ENCODE measurements at places on chromosomes 1 and 21.

DNA sequence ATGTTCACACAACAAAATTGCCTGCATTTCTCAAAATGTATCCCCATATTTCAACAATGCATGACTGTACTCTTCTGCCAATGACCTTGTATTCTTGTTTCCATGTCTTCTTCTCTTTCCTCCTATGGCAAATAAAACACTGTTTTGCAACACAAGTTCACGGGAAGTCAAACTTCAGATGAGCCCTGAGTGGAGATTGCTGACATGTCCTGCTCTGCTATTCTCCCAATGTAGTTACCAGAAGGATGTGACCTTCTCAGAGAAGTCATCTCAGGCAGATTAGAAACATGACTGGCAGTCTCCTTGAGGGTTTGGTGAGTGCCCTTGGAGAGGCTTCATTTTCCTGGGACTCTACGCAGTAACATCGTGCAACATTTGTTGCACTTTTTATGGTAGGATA lies 15.6 kb downstream of the FCGR2B start:
- DNase-seq = no peak

DNA sequence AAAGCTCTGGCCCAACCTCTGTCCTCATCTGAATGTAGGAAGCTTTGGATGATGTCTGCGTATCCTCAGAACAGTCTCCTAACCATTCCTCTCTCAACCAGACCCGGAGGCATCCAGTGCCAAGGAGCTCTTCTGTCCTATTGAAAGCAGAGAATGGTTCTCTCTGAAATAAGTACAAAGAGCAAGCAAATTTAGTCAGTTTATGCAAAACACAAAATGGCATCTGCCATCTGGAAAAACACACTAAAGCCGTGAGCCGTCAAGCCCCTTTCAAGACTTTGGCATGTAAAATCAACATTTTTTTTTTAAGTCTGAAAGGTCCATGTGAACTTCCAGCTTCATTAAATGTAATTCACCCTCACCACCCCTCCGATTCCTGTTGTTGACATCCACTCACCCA lies 21.7 kb upstream of the PROX1 start:
- no peak for DNase-seq

GRCh38 chr1:209866201-209866600 lies 38.4 kb downstream of the UTP25 start:
- DNase-seq = no peak

- no peak for DNase-seq
Observed at GRCh38 chr1:54127594-54128300, 25.1 kb downstream of the CDCP2 start.

DNA sequence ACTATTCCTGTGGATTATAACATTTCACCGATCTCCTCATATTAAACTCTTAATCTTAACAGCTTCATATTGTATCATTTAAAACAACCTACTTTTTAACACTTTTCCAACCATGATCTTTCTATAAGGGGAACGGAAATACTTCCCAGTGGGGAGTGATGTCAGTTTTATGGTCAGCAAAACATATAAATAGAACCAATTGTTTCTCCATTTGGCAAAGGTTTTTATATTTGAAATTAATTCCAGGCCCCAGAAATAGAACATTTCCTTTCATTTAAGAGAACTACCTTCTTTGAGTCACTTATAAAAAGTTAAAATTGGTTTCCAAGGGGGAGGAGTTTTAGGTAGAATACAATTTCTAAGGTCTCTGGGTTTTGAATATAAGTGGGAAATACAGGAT lies 189.6 kb downstream of the TGFBR3 start:
- DNase-seq = no peak

DNA sequence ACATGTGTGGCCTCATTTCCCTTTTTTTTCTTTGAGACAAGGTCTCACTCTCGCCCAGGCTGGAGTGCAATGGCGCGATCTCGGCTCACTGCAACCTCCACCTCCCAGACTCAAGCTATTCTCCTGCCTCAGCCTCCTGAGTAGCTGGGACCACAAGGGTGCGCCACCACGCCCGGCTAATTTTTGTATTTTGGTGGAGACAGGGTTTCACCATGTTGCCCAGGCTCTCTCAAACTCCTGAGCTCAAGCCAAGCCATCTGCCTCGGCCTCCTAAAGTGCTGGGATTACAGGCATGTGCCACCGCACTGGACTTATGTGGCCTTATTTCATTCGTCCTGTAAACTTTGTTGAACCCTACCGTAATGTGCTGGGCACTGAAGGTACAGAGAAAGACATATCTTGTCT lies 569 bp upstream of the WARS2 start:
- peak; percentile 56 for DNase-seq

DNA sequence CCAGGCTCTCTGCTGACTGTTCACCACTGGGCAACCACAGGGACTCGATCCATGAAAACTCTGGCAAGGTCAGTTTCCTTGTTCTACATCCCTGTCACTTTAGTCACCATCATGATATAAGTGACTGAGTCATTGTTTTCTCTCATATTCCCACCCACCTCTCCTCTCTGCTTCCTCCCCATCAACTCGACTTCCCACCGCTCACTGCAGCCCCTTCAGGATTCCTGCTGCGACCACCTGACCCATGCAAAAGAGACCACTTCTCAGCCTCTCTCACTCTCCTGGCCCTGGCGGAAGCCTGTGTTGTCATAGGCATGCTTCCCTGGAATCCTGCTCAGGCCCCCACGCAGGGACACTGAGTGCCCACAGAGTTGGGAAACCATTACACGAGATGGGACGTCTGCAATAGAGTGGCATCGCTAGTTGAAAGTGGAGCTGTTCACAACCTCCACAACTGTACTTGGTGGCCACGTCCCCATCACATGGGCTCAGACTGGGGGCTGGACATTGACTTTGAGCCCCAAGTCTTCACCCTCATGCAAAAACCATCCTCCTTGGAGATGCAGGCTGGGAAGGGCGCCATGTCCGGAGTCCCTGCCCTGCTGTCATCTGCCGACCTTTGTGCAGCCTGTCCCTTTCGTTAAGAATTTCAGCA lies 1.8 kb upstream of the TFF2 start:
- no peak for DNase-seq

DNA sequence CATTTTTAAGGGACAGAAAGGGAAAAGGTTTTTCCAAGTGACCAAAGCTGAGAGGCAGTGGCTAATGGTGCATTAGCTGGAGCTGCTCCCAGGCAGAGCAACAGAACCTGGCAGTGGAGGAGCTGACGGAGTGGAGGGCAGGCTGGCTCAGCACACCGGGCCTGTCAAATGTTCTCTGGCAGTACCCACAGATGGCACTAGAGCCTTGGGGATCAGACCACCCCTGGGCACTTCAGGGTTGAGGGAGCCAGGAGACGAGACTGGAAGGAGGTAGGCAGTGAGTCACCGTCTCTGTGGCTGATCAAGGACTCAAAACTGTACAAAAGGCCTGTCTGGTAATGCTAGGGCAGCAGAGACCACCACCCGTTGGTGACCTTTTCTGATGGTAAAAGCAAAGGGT lies 121.7 kb upstream of the KIAA0040 start:
- no peak for DNase-seq

DNA sequence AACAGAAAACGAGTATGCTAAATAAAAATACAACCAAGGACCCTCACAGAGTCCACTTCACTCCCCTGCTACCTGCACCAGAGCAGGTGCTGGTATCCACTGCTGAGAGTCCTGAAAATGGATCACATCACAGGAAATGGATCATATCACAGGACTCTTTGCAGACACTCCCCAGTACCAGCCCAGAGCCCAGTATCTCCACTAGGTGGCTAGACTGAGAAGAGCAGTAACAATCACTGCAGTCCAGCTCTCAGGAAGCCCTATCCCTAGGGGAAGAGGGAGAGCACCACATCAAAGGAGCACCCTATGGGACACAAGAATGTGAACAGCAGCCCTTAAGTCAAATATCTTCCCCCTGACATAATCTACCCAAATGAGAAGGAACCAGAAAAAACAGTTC lies 28.0 kb downstream of the AGBL4 start:
- DNase-seq = no peak

GRCh38 chr1:29352719-29353420 lies 116.5 kb downstream of the PTPRU start:
- no peak for DNase-seq

GRCh38 chr1:223208164-223209076 lies 65.4 kb upstream of the TLR5 start:
- DNase-seq = no peak

- DNase-seq = no peak
Observed at GRCh38 chr1:114117654-114118053, 36.0 kb downstream of the SYT6 start.

- no peak for DNase-seq
Observed at GRCh38 chr1:215635827-215636226, 68.7 kb downstream of the KCTD3 start.

DNA sequence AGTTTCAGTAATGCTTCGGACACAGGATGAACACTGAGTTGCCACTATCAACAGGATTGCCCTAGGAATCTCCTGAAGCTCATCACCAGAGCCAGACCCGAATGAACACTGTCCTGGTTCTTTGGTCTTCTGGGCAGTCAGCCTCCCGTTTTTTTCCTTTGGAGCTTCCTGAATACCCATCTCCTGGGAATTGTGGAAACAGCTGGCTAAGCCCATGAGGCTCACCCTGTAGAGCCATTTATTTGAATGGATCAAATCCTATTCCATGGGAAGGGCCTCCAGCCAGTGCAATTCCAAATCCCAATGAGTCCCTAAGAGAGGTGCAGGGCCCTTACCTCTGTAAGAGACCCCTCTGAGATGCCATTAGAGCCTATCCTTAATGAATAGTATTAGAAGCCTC lies 5.9 kb downstream of the RCSD1 start:
- DNase-seq = no peak

GRCh38 chr1:207581496-207582153 lies 63.3 kb upstream of the CR1L start:
- DNase-seq = no peak

DNA sequence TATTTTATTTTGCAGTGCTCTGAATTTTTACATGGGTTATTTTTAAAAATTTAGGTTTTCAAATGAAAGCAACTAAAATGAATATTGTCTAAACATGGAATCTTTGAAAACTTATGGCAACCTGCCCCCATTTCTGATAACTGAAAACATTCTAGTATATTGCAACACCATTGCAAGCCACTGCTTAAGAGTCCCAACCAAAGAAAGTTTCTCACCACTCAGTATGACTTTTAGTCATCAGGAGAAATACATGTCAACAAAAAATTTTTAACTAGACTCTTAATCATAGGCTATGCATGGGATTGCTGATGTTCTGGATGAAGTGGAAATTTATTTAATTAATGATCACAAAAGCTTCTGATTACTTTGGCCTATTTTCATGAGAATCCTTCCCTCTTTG lies 112.1 kb downstream of the TNFSF18 start:
- no peak for DNase-seq

- peak; percentile 64 for DNase-seq
Observed at GRCh38 chr1:78277253-78277652, 213.5 kb upstream of the PTGFR start.

DNA sequence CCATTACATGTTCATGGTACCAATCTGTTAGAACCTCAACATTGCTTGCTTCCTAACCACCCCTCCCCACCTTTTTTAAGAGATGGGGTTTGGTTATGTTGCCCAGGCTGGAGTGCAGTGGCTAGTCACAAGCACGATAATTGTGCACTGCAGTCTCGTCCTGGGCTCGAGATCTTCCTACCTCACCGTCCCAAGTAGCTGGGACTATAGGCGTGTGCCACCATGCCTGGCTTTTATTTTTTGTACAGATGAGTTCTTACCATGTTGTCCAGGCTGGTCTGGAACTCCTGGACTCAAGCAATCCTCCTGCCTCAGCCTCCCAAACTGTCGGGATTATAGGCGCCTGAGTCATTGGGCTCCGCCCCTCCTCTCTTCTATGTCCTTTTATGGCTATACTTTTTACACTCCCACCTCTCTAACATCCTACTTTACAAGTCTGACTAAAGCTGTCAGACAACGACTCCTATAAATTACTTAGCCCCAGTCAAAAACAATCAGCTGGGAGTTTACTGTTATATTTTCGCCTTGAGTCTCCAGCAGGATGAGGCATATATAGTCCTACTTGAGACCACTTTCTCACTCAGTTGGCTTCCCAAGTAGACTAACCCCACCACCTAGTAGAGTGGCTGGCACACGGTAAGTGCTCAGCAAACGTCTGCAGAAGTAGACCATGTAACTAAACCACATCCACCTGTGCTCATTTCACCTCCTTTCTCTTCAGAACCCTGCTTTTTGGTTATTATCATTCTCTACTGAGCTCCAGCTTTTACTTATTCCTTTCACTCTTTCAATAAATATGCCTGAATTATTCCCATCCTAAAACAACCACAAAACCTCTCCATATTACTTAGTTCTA lies 13.8 kb downstream of the ENSA start:
- DNase-seq = no peak

- no peak for DNase-seq
Observed at GRCh38 chr1:15523104-15524020, 653 bp downstream of the CASP9 start.

DNA sequence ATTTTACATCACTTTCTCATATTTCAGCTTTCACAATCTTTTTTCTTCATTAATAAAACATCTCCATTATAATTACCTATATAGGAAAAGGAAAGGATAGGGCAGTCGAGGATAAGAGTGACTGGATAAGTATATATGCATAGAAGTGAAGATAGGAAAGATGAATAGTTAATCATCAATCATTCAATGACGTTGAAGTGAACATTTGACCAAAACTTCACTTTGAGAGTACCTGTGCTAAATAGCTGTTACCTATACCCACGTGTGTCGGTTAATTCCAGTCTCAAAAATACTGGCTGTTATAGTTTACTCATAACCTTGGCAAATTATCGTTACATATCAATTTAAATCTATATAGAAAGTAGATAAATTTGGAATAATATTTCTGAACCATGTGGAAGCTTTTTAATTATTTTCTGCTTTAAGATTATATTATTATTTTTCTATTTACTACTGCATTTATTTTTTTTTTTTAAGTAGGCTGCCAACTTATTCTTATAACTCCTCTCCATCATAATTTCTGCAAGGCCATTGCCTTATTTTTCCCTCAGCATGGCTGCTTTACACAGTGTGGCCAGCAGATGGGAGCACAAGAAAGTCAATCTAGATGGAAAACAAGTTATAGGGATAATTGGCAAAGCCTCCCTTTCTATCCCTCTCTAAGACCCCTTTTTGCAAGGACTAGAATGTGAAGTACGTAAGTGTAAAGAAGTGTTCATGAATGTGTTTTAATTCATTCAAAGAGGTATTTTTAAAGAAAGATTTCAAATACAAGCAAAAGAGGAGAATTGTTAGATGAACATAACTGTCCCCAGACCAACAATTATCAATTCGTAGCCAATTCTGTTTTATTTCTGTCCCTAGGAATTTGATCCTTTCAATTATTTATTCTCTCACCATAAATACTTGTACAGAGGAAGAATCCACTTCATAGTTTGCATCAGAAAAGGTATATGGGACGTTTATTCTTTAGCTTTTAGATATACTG lies 290.4 kb downstream of the KCNT2 start:
- DNase-seq = peak; percentile 11

Measured in GM12865 (cell line).